ENCODE measurements at places on chromosomes 5 and 9.

DNA sequence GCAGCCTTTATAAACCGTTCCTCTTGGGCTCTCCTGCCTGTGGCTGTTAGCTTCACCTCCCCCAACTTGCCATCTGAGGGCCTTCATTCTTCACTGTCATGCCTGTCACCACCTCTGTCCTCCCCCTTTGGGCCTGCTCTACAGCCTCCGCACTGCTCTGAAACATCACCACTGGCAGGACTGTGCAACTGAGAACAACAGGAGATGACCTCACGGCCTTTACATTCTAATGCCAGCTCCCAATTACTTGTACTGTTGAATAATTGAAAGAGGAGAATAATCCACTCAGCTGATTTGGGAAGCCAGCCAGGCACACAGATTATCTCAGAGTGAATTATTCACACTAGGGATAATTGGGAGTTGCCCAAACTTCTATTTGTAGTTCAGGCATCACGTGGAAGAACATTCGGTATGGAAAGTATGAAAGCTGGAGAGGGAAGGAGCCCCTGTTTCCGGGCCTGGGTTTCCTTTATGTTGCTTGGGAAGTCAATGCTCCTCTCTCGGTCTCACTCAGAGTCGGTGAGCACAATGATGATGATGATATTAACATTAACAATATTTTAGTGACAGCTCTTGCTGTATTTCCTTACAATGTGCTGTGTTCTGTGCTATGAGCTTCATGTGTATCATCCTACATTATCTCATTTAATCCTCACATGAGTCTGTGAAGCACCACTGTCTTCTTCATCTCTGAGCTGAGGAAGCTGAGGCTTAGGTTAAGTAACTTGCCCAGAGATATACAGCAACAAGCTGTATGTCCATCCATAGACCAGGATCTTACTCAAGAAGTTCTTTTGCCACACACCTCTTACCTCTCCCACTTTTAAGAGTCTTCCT, 99.3 kb upstream of the LRRTM2 start:
- DNase-seq, result no peak

GRCh38 chr9:111282845-111283244, 47.2 kb downstream of the OR2K2 start:
- no peak for DNase-seq

GRCh38 chr5:139660923-139661814, 13.0 kb downstream of the CXXC5 start:
- DNase-seq, result no peak

DNA sequence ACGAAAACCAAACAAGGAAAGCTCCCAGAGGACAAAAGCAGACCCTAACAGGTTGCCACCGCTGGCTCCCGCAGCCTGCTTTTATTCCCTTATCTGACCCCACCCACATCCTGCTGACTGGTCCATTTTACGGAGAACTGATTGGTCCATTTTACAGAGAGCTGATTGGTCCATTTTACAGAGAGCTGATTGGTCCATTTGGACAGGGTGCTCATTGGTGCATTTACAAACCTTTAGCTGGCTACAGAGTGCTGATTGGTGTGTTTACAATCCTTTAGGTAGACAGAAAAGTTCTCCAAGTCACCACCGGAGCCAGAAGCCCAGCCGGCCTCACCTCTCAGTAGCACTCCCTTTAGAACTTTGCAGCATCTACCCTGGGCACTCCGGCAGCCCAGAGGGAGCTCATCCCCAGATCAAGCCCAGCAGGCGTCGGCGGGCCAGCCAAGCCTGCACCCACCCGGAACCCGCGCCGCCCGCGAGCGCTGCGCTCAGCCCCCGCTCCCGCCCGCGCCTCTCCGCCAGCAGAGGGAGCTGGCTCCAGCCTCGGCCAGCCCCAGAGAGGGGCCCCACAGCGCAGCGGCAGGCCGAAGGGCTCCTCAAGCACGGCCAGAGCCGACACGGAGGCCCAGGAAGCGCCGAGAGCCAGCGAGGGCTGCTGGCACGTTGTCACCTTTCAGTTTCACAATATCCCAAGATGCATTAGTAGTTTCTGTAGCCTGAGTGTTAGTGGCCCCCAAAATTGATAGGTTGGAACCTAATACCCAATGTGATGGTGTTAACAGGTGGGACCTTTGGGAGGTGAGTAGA, 35.3 kb upstream of the CLPTM1L start:
- DNase-seq, result peak; percentile 31

- no peak for DNase-seq
Observed at GRCh38 chr9:111450124-111450523, 34.1 kb downstream of the ECPAS start.

DNA sequence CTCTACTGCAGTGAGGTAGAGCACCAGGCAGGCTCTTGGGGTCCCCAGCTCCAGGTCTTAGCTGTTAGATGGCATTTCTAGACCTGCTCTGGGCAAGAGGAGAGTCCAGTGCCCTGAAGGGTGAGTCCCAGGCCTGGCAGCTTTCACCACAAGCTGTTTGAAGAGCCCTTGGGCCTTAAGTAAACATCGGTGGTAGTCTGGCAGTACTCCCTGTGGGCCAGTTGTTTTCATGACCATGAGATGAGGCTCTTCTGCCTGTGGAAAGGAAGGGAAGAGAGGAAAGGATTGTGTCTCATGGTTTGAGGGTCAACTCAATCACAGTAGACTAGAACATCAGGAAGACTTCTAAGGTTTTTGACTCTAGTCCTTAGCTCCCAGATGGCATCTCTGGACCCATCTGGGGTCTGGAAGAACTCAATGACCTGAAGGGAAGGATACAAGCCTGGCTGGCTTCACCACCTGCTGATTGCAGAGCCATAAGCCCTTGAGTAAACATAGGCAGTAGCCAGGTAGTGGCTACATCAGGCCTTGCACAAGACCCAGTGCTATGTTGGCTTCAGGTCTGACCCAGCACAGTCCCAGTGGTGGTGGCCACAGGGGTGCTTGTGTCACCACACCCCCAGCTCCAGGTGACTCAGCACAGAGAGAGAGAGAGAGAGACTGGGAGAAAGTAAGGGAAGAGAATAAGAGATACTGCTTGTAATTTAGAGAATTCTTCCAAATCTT, 114.3 kb upstream of the PCSK5 start:
- DNase-seq, result no peak

GRCh38 chr9:29806937-29807618, 2233.8 kb upstream of the C9orf72 start:
- DNase-seq, result no peak

- no peak for DNase-seq
Observed at GRCh38 chr9:72773570-72773969, 179.3 kb downstream of the ALDH1A1 start.

DNA sequence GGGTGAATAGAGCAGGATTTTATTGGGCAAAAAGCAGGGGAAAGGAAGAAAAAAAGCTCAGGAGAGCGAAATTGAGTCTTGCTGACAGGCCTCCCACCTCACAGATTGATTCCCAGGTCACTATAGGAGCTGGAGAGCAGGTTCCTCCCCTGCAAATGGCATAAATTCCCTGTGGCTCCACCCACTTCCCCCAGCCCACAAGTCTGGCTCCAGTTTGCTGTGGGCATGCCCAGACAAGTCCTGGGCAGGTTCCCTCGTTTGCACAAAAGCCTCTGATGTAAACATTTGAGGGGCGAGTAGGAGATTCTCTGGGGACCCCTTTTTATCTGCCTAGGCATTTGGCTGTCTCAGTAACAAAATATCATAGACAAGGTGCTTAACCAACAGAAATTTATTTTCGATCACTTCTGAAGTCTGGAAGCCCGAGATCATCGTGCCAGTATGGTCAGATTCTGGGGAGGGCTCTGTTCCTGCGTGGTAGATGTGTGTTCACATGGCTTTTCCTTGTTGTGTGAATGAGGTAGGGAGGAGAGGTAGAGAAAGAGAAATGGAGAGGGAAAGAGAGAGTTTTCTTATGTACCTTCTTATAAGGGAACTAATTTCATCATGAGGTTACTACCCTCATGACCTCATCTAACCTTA, 614.5 kb downstream of the MAT2B start:
- no peak for DNase-seq

DNA sequence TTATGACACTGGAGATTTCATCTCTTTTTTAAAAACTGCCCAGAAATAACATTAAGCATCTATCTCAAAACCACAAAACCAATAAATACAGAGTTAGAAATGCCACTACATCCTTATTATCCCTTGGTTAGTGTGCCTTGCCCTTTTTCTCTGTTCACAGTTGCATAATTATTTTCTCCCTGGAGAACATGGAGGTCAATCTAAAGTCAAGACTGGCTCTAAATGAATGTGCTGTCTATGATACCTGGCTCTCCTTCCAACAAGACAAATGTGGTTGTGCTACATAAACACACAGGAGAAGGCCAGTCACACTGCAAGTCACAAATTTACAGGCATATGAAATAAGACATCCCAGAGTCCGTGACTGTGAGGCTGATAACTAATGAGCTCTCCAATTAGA, 2.8 kb downstream of the FBN2 start:
- no peak for DNase-seq

GRCh38 chr5:86500947-86501346, 116.8 kb upstream of the COX7C start:
- no peak for DNase-seq

DNA sequence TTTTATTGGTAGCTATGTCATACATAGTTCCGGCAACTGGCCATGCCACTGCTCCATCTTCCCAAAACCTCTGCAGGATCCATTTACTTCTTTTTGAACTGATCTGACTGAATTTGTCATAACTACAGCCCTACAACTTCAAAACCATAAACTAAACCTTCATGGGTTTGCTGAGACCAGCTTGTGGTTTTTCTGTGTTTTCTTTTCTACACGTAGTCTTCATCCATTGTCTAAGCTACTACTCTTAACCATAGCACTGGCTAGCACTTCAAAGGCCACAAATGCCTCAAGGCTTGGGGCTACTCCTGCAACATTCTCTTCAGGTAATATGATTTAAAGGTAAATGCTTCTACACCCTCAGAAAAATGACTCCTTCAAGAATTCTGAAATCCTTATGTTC, 9.0 kb upstream of the KIF2A start:
- no peak for DNase-seq

DNA sequence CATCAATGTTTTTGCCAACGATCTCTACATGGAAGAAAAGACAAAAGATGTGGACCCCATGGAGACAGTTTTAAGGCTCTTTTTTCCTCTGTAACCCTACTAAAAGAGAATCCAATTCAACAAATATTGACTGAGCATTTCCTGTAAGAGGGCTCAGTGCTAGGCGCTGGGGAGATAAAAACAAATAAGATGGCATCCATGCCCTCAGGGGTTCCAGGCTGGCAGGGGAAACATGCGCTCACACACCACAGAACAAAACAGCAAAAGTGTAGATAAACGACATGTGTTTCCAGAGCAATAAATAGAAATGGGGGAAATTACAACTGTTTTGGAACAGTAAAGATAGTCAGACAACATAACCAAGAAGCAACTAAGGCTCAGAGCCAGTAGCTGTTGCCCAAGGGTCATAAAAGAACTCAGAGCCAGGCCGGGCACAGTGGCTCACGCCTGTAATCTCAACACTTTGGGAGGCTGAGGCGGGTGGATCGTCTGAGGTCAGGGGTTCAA, 25.2 kb downstream of the ZNF608 start:
- DNase-seq, result no peak

DNA sequence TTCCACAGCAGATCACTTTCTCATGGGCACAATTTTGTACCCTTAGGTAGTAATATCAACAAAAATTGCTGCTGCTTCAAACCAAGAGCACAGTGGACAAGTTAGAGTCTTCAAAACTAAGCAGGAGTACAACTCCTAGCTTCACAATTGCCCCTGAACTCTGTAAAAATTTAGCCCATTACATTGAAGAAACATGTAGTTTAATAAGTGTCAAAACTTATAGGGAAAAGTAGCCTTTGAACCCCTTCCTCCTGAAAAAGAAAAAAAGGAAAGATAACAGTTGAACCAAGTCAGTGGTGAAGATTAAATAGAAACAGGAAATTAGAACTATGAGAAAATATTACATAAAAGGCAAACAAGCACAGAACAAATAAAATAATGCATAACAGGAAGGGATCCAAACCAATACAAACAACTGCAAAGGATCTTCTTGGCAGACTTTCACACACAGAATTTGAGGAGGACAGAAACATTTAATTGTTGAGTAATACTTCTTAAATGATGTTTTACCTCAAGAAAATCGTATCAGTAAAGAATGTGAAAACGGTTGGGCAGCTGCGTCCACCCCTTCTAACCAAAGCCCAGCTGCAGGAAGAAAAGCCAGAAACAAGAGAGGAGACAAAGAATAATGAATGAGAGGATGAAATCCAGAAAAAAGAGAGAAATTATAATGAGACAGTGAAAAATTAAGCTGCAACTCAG, 636.0 kb downstream of the NR2F1-AS1 start:
- DNase-seq, result no peak

DNA sequence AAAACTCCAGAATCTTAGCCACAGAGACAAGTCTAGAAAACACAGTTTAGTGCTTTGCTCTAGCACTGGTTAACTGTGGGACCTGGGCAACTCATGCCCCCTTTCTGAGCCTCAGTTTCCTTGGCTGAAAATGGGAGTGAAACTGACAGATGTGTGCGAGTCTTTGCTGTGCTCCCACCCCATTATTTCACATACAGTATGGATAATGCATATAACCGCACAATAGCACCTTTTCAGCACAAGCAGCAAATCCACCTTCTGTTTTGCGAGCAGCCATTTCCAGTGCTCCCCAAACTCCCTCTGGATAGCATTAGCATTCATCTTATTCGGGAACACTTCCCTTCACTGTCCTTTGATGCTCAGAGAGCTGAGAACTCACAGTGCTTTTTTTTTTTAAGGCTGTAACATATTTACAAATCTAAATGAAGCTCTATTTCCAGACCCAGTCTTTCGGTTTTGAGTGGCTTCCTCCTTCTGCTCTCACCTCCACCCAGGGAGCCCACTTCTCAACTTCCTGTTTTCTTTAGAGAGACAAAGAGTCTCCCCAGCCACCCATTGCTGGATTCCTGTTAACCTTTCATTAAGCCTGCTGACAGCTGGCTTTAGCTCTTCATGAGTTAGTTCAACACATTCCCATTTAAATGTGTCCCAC, 49.2 kb downstream of the TIMD4 start:
- DNase-seq, result peak; percentile 2

DNA sequence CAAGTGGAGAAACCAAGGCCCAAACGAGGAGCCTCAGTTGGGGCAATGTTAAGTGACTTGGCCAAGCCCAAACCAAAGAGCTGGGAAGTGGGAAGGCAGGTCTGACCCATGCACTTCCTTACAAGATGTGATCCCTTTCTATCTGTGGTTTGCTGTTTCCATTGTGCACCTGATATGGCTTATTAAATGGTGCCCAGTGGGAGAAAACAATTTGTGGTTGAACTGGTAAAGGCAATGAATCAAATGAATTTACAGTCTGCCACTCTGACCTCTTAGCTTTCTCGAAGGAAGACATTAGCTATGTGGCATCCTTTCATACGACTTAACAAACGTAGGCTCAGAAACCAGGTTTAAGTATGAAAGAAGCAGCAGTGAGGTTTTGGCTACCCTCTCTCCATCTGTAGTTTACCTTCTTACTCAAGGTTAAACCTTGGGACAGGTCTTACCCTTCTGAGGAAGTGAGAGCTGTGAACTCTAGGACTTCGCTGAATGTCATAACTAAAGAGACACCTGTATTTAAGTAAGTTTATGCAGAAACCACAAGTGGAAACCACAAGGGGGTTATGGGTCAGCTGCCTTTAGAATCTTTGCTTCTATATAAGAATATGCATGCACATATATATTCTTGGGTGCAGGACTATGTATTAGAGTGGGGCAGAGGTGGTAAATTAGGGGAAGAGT, 100.5 kb upstream of the SPATA31D4 start:
- no peak for DNase-seq
